ENCODE measurements at places on chromosomes 3 and 15.

- DNase-seq: no peak
These were observed 34.5 kb upstream of the AP4E1 start for GRCh38 chr15:50873935-50874361.

DNA sequence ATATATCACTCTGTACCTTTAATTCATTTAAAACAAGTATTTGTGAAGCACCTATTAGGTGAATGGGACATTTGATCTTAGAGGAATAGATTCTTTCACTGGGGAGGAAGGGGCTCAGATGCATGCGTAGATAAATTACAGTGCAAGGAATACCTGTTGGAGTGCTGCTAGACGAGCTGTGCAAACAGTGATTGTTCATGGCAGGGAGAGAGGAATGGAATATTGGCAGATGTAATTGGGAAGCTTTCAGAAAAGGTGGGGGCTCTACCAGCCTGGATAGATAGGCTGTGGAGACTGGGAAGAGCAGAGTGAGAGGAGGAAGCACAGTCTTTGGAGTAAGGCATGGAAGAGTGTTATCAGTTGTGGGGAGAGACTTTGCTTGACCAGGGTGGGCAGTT, 116.8 kb downstream of the AKAP13 start:
- no peak for DNase-seq

DNA sequence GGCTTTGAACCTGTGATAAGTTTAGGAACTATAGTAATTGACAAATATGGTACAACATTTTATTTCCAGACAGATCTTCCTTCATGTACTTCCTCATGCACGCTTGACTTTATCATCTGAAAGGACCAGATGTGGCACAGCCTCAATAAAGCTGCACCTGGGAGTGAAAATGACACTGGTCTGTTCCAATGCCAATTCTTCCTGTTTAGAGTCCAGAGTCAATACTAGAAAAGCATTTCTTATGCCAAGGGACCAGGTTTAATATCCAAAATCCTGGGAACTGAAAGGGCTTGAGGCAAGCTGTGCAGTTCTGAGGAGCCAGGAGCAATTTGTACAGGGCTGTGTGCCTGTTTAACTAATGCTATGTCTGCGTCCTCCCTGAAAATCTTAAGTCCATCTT, 15.3 kb downstream of the DPH6 start:
- no peak for DNase-seq

DNA sequence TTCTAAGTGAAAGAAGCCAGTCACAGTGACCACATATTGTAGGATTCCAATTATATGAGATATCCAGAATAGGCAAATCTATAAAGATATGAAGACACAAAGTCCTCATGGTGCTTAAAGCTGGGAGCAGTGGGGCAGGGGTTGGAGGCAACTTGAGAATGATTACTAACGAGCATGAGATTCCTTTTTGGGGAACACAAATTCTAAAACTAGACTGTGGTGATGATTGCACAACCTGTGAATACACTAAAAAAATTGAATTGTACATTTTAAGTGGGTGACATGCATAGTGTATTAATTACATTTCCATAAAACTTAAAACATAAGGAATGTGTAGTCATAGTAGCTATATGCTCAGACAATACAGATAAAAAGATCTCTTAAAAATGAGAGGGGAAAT, 103.2 kb downstream of the DPH6 start:
- no peak for DNase-seq

DNA sequence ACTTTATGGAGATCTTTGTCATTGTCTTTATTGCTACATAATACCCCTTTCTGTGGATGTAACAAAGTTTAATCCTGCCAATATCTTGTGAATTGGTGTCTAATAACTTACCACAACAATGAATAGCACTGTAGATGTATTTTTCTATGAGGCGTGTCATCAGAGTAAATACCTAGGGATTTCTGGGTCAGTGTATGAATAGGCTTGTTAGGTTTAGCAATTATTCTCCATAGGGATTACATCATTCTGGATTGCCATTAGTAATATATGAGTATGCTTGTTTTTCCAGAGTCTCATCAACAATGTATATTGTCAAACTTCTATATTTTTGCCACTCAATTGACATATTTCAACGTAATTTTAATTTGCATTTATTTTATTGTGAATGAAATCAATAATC, 67.9 kb downstream of the UNC13C start:
- DNase-seq: no peak

DNA sequence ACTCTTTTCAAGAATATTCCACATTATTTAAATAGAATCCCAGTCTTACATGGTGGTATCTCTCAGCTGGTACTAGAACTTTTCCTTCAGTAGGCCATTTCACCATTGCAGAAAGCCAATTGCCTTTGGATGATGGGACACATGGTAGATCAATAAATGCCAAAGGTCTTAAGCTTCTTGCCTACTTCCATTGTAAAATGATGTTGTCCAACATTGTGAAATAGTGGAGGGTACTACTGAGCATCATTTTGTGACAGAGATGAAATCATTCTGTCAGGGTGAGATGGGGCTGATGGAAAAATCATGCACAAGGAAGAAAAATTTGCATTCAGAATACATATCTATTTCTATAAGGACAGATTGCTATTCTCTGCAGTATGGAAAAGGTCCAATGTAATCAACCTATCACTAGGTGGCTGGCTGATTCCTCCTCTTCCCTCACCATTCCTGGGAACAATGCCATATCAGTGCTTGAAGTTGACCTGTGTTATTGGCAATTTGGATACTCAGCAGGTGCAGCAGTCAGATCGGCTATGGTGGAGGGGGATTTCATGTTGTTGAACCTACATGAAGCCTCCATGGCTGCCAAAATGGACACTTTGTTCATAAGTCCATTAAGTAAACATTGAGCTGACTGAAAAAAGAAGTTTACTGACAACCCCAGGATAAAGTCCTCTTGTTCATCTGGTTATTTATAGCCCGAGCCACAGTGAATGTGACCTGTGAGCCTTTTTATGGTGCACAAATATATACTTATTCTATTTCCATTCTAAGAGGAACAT, 596.9 kb upstream of the ARPP21 start:
- DNase-seq: no peak

- DNase-seq: no peak
These were observed 417.4 kb upstream of the MDFIC2 start for GRCh38 chr3:70729845-70730244.

- DNase-seq: no peak
These were observed 45.5 kb downstream of the TMOD3 start for GRCh38 chr15:51874751-51875644.

DNA sequence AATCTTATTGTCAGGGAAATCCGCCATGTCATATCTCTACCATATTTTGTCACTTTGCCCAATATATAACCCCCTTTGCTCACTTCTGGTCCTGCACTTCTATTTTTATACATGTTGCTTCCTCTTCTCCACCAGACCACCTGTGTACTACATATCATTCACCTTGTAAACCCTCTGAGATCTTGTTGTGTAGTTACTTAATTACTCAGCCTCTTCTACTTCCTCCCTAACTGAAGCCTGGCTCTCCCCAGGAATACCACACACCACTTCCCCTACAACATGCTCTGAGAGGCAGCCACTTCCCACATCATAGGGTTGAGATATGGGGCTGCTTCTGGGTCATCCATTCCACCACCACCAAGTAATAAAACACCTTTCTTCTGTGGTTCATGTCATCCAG, 10.0 kb downstream of the HEXA start:
- peak; percentile 15 for DNase-seq

GRCh38 chr3:105767776-105768175, 101.0 kb downstream of the CBLB start:
- DNase-seq: no peak

DNA sequence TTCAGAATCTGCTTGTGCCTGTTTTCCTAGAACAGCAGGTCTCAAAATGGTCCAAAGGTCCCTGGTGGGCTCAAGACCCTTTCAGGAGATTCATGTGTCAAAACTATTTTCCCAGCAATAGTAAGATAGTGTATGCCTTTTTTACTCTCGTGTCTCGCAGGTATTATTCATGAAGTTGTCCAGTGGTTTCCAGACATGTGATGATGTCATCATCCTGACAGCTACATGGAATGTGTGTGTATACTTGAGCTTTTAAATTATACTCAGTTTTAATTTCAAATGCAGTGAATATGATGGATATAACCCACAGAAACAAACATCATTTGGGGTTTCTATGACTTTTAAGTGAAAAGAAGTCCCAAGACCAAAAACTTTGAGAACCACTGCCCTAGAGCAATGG, 288.6 kb downstream of the NTRK3 start:
- DNase-seq: no peak

DNA sequence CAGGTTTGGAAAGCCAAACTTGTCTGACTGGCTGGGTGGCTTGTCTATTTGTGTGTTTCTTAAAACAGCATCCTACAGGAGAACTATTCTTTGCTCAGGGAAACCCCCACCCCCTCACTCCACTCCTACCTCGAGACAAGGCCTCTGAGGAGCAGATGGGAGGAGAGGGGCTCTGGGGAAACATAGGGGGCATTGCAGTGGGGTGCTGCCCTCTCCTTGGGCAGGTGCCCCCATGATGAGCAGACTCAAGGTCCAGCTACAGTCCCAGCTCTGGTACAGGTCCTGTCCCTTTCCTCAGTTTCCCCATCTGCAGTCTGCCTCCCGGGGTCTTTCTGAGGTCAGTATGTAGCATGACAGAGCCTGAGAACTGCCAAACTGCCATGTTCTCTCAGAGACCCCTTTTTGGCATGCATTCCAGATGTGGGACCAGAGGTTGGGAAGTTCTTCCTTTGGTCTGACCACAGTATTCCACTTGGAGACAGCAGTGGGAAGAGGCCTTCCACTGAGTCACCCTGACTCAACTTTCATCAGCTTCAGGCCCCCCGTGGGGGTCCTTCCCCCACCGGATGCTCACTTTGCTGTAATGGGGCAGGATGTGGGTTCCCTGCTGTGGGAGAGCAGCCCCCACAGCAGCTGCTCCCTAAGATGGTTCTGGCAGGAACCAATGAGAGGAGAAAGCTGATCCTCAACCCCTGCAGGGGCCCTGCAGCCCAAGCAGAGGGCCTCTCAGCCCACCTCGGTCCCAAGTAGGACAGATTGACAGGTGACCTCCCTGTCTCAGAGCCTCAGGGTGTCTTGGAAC, 32.3 kb upstream of the CYP11A1 start:
- DNase-seq: peak; percentile 76

GRCh38 chr15:66631616-66632263, 65.9 kb upstream of the LCTL start:
- DNase-seq: no peak

Data from activated CD4-positive, alpha-beta T cell treated with anti-CD3 and anti-CD28 coated beads for 36 hours (primary cell).